ENCODE measurements at places on chromosomes 7 and 10.

DNA sequence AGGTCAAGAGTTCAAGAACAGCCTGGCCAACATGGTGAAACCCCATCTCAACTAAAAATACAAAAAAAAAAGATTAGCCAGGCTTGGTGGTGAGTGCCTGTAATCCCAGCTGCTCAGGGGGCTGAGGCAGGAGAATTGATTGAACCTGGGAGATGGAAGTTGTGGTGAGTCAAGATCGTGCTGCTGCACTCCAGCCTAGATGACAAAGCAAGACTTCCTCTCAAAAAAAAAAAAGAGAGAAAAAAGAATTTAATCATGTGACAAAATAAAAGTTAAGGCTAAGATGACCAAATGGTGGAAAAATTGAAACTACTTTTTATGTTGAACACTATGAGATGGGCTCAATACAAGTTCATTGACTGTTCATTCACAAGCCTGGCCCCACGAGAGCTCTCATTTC, 141.1 kb upstream of the WDR11 start:
- no peak for DNase-seq

DNA sequence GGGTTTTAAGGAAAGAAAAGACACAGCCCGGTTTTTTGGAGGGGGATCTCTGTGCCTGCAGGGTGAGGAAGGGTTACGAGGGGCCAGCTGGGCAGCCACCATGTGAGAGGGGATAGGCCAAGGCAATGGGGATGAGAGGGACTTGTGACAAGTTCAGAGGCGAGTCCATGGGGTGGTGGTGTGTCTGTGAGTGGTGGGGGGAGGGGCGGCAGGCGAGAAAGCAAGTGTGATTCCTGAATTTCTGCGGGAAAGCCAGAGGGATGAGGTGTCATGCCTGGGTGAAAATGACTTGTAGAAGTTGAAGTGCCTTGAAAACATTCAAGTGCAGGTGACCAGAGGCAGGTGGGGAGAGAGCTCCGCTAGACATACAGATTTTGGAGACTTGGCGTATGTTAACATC, 61.0 kb upstream of the RNF32 start:
- DNase-seq = no peak

DNA sequence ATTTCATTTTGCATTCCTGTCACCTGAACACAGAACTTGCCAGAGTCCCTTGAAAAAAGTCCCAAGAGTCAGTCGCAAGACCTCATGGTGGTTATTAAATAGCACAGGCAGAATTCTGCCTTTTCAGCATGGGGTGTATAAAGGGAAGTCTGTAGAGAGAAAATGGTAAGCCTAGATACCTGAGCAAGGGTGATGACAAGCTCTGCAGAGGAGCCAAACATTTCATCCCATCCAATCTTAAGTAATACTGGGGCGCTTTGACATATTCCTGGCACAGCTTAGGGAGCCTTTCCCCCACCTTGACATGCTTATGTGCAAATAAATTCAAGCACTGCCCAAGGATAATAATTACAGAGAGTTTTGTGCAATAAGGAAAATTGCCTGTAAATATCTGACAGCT, 213.0 kb downstream of the INHBA start:
- DNase-seq = no peak

- DNase-seq = no peak
Measured at GRCh38 chr7:514651-515598, 4.7 kb downstream of the PDGFA start.

DNA sequence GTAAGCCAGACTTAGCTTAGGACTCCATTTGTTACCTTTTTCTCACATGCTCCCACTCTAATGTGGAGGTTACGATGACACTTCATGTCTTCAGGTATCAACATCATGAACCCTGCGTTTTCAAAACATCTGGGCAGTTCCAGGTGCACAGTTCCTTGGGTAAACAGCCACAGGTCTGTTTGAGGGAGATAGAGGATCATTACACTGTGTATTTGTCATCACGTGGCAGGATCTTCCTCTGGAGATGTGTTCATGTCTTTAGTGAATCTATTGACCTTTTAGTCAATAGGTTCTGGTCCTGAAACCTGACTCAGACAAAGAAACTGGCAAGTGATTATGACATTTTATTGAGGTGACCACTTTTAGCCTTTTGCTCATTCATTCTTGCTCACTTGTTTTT, 145.5 kb downstream of the ANKRD7 start:
- DNase-seq = no peak

GRCh38 chr10:117443686-117444041, 68.4 kb upstream of the PDZD8 start:
- DNase-seq = no peak

DNA sequence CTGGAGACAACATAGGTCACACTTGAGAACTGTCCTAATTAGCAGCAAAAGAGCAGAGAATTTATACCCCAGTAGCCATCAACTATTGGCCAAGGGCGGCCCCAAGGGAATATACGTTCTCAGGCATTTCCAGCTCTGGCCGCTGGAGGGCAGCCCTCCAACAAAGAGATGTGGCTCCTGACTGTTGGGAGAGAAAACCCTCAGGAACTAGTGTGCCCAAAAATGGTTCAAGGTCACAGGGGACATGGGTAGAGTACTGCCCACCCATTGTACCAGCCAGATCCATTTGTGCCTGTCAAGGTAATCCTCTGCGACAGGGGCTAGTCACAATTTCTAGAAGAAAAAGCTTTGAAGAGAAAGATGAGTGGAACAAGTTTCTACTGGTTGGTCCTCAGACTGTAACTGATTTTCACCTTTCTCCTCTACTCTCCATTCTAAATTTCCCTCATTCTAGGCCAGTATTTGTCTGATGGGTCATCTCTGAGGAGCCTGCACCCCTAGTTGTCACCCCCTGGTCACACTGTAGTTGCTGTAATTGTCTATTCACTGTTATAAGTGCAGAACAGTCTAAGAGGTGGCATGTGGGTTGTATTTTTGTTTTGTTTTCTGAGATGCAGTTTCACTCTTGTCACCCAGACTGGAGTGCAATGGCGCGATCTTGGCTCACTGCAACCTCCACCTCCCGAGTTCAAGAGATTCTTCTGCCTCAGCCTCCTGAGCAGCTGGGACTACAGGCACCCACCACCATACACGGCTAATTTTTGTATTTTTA, 14.7 kb upstream of the C7orf33 start:
- DNase-seq = peak; percentile 73

DNA sequence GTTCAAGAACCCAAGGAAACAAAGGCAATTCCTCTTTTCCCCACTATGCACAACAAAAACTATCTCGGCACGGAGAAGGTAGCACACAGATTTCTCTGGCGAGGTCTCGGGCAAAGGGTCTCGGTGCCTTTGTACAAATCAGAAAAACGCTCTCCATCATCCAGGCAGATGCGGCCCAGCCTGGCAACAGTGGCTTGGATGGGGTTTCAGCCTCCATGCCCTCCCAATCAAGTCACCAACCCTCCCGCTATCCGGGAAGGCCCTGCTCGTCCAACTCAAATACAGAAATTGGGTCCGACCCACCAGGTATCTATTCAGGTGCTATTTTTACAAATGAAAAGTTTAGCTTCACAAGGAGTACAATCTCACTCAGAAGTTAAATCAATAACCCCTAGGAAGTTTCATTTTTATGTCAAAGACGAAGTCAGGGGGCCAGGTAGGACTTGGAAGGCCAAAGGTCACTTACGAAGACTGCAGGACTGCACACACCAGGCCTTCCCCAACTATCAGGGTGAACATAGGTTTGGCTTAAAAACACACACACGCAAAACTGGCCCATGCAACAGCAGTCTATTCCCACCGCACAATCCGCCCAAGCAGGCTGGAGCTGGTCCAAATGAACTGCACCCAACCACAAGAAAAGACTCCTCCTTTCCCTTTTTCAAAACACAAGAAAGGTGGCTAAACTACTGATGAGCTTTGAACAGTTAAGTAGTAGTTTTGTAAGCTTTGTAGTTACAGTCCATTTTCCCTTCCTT, 43.0 kb downstream of the GNA12 start:
- DNase-seq = no peak

DNA sequence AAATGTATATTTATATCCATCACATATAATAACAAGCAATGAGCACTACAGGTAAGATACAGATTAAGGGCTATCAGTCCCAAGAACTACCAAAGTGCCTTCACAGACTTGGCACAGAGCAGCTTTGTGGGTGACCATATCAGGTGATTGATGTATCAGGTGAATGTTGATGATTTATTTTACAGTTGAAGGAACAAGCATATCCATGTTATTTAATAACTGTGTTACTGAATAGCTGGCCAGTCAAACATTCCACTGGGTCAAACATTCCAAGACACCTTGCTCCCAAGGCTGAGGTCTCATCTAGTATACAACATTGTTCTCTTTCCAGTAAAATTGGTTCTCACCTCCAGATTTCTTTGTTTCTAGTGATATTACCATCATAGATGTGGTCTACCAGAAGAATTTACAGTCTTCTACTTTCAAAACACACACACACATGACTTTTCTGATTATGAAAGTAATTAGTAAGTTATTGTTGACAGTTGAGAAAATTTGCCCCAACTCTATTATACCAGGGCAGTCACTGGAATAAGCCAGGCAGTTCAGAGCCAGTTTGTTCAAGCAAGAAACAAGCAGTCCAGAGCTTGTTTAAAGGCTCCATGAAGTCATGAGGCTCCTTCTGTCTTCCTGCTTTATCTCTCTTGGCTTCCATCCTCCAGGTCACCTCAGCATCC, 68.2 kb downstream of the ELAPOR2 start:
- DNase-seq = no peak

DNA sequence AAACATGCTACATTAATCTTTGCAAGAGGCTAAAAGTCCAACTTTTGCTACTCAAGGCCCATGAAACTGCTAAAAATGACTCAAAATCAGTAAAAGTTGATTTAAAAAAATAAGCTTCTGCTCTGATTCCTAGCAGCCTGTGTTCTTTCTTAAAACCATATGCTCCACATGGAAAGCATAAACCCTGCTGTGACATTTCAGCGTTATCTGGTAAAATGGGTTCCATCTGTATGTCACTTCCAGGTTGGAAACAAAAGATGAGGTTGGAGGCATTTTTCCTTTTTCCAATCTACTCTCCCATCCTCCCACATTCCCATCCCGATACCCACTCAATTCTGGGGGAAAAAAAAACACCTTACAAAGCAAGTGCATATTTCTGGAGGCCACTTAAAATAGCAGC, 439.5 kb downstream of the NEBL start:
- DNase-seq = no peak

GRCh38 chr10:117539361-117539773, 3.2 kb upstream of the EMX2 start:
- no peak for DNase-seq

DNA sequence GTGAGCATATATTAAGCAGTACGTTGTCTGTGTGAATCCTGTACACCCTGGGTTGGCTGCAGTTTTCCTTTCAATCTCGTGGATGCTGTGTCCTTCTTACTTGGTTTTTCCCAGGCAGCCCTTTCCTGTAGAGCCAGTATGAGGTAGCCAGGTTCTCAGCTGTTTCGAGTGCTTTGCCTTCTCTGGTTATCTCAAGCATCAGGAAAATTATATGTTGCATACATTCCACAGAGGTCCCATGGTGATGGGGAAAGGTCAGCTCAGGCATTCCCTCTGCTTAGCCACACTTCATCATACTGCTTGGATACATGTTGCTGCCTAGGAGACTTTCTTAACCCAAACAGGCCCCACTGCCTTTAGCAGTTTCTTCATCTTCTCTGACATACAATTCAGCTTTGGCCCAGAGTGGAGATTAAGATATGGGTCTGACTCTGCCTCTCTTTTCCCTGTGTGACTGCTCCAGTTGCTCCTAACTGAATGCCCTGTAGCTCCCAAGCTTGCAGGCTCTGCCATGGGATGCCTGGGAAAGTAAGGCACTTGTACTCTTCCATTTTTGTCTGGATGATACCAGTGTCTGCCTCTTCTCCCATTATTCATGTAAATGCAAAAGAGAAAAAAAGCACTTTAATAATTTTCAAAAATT, 11.3 kb downstream of the GNAI1 start:
- DNase-seq = no peak

GRCh38 chr10:8084799-8085198, 30.3 kb downstream of the GATA3 start:
- no peak for DNase-seq

GRCh38 chr10:96647466-96647865, 60.7 kb upstream of the TM9SF3 start:
- DNase-seq = no peak

GRCh38 chr10:92848441-92849233, at the start of gene EXOC6:
TSS of gene EXOC6 (plus strand) at chr10:92848520. CDS start at chr10:92848534, 14 bp downstream.
- peak; percentile 81 for DNase-seq

GRCh38 chr7:151430391-151431205, 9.3 kb downstream of the CRYGN start:
- no peak for DNase-seq

DNA sequence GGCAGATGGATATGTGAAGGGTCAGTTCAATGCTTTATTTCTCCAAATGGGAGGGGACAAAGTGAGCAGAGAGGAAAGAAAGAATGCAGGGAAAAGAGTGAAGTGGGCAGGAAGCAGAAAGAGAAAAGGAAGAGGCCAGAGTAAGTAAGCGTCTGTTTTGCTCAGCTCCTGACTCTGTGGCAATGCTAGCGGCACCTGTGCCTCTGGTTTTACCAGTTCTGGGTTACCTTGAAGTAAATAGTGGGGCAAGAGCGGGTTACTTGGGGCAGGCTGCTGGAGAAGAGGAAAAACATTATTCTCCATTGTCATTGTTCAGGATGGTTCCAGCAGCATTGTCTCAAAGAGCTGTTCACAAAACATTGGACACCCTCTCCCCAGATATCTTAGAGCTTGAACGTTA, 1.9 kb downstream of the TAS2R40 start:
- no peak for DNase-seq

GRCh38 chr7:149719912-149720335, 53.5 kb downstream of the ZNF467 start:
- no peak for DNase-seq

GRCh38 chr10:132322586-132323048, 9.4 kb upstream of the LRRC27 start:
- DNase-seq = no peak

GRCh38 chr7:7834761-7835160, 116.4 kb upstream of the RPA3 start:
- DNase-seq = no peak

GRCh38 chr10:408236-408635, 273.0 kb downstream of the ZMYND11 start:
- no peak for DNase-seq

DNA sequence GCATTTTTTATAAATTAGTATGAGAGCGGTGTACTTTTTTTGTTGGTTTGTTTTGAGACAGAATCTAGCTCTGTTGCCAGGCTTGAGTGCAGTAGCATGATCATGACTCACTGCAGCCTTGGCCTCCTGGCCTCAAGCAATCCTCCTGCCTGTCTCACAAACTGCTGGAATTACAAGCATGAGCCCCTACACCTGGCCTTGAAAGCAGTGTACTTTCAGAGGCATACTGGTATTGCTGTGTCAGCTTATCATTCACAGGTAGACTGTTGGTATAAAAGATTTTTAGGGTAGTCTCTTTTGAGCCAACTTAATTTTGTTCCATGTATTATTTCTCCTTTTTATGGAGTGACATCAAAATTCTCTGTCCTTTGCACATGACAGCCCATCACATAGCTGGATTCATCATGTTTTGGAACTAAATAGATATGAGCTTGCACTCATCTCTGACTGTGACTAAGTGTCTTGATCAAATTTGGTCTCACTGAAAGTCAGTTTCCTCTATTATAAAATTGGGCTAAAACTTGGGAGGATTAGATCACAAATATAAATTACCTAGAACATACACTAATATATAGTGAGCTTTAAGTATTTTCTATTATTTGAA, 12.4 kb downstream of the GNAT3 start:
- no peak for DNase-seq

Data from Kasumi-1 (cell line).